Right renal cortex interstitium (tissue), 3 donors: ENCODE measurements at places on chromosomes 1 and 21.

DNA sequence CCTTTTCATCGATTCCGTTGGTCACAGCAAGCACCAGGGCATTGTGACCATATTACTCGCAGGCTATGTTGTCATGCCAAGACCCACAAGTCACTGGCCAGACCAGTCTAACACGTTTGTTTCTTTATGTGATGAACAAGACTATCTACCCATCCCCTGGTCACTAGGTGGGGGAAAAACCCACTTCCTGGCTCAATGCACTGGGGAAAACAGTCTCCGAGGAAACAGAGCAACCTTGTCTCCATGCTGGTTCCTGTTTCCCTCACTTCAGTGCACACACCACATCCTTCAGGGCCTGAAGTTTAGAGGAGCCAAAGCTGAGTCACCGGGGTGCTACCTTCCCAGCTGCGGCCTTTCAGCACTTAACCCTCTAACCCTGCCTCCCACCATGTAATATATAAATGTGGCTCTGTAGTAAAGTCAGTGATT is 20.9 kb downstream of the ERICH3 start:
- DNase-seq, result peak; percentile 52

DNA sequence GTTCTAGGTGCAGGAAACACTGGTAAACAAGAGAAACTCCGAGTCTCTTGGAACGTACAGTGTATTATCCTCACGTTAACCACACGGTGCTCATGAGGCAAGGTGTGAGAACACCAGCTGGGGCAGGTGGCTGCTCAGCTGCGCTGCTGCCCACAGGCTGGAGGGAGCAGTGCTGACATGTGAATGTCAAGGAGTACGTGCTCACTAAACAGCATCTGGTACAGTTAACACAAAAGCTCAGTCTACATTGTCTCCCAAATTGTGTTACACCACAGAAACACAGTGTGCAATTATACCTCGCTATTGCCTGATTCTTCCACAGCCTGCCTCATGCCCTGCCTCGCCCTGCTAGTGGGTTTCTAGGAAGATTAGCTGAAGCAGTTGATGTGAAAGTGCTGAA is 138.4 kb downstream of the GLIS1 start:
- no peak for DNase-seq

GRCh38 chr1:147786536-147786935 is 26.1 kb upstream of the GJA5 start:
- no peak for DNase-seq

DNA sequence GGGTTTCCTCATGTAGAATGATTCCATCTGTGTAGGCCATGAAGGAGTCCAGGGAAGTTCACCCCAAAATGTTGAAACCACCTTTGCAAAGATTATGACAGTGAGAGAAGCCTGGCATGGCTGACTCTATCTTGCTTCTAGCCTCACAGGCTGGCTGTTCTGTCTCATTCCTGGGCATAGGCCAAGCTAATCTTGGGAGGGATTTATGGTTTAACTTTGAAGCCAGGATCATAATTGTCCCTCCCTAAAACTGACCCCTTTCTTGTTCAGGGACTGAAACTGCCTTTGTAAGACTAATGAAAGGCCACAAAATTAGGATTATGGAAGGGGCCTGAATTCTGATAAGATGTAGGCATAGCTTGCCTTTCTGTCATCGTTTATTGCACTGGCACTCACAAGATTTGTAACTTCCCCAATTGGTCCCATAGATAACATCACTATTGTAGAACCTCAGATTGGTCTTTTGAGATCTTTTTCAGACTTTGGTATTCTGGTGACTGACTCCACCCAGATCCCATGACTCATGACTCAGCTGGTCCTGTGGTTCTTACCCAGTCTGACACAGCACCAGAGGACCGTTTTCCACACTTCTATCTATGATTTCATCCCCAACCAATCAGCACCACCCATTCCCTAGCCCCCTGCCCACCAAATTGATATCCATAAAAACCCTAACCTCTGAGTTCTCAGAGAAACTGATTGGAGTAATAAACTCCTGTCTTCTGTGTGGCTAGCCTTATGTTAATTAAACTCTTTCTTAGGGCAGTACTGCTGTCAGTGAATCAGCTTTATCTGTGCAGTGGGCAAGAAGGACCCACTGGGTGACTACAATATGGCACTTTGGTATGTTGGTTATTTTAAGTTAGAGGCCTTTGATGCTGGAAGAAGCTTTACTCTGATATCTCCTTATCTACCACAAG is 13.6 kb upstream of the LAMTOR5 start:
- no peak for DNase-seq

DNA sequence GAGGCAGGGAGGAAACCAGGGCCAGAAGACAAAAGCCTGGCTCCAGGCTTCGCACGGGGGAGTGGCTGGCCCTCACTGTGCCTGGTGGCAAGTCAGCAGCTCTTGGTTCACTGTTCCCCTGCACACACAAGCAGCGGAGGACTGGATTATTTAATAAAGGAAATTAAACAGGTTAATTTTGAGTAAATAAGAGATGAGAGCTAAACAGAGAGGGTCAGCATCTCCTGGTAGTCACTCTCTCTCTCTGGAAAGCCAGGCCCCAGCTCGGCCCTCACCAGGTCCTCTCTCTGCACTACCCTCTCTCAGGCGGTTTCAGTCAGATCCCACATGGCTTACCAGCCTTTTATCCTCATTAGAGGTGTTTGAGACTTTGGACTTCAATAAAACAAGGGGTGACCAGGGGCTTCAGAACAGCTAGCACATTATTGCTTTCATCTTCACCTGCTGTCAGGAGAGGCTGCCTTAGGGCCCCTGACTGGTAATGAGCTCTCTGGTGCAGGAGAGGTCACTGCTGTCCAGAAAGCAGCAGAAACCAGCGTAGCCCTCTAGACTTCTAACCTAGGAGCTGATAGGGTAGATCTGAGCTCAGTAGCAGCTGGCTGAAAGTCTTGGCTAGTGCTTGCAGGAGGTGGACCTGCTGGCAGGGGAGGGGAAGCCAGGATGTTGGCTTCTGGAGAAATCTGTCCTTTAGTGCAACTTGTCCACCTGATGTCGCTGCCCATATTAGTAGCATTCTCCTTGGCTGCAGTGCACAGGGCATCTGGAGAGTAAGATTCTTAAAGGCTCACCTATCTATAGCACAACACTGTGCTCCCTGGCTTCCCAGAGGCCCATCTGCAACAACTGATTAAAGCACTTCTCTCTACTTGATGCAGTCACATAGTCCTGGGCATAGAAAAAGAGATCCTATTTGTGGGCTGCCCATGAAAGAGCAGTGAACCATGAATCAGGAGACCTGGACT is 45.9 kb downstream of the SYT6 start:
- no peak for DNase-seq

GRCh38 chr21:27953340-27954045 is 986.6 kb upstream of the ADAMTS5 start:
- no peak for DNase-seq

- no peak for DNase-seq
These were observed 3.5 kb upstream of the OR10J4 start for GRCh38 chr1:159428536-159428935.

- DNase-seq, result no peak
These were observed 10.5 kb downstream of the YY1AP1 start for GRCh38 chr1:155678027-155678426.

DNA sequence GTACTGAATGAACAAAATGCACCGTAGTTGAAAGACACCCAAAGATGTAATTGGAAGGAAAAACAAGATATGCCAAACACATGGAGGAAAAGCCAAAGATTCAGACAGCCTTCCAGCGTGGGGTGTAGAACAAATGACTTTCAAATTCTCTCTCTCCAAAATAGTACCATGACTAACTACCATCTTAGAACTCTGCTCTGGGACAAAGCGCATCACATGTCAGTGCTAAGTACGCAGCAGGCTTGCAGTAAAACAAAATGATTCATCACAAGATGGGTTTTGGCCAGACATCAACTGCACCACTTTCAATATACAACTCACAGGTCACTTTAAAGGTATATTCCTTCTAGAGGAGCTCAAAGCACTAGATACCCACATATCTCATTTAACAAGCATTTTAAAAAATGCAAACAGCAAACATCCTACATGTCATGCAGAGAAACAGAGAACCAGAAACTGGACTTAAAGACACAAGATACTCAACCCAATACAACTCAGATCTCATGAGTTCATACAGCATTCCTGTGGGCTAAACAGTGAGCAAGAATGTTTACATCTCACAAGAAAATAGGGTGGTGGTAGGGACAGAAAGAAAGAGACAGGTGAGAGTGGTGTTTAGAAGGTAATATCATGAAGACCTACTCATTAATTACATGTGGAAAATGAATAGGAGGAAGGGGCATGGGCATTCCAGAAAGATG is 75.7 kb downstream of the BCAR3 start:
- DNase-seq, result no peak

DNA sequence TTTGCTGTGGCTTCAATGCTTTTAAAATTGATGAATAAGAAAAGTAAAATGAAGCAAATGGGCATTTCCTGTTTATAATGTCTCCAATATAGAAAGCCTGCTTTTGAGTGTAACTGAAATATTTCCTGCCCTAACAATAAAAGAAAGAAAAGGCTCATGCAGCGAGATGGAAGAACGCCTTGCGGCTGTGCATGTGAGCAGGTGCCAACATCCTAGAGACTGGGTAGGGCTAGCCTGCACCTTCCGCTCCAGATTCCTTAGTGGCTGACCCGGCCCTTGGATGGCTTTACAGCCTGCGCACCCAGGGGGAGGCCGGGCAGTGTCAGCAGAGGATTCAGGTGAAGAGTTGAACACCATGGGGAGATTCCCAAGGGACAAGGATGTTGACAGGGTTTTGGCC is 21.8 kb downstream of the CNIH3 start:
- no peak for DNase-seq

DNA sequence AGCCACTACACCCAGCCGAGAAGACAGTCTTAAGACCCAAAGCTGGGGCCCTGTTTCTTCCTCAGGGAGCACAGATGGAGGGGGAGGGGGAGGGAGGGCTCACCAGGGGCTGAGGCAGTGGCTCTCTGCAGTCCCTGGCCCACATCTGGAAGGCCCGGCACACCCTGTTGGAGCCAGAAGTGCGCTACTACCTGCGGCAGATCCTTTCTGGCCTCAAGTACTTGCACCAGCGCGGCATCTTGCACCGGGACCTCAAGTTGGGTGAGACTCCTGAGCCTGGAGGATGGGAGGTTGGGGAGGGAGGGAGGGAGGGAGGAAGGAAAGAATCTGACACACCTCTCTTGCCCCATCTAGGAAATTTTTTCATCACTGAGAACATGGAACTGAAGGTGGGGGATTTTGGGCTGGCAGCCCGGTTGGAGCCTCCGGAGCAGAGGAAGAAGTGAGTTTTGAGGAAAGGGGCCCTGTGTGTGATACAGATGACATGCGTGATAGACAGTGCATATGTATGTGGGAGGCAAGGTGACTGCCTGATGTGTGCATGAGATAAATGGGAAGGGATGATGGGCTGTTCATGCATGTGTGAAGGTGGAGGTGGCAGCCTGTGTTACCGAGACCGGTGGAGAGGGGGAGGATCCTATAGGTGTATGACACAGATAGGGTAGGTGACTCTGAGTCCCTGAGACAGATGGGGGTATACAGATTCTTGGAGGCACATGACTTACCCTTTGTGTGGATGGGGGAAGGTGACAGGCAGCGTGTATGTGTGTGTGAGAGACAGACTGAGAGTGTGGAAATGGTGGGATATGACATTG is 1.5 kb downstream of the PLK3 start:
- DNase-seq, result no peak

DNA sequence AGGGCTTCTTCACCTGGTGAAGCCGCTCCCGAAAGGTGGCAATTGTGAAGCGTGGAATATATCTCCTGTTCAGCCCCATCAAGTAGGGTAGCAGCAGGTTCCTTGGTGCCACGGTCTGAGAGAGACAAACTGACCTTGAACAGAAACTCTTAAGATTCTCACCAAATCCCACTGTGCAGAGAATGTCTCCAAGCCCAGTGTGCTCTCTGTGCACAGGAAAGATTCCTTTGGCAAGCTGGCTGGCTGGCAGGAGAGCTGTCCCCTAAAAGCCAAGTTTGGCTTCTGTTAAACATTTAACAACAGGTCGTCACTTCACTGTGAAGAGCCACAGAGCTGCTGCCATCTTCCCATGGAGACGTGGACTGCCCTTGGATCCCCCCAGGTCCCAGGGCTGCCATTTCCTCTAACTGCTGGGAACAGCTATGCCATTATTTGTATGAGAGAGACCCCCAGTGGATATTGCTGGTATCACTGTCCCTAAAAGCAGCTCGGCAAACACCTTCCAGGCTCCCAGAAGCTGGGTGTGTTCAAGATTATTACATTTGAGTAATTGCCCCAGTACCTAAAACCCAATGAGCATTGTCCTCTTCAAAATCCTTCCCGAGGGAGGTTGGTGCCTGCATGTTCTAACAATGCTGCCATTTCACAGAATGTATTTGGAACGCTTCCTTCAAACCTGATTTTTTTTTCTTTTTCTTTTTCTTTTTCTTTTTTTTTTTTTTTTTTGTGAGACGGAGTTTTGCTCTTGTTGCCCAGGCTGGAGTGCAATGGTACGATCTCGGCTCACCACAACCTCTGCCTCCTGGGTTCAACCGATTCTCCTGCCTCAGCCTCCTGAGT is 71.8 kb downstream of the CD58 start:
- DNase-seq, result no peak

GRCh38 chr21:43286196-43286595 is 117.4 kb downstream of the CRYAA start:
- no peak for DNase-seq

DNA sequence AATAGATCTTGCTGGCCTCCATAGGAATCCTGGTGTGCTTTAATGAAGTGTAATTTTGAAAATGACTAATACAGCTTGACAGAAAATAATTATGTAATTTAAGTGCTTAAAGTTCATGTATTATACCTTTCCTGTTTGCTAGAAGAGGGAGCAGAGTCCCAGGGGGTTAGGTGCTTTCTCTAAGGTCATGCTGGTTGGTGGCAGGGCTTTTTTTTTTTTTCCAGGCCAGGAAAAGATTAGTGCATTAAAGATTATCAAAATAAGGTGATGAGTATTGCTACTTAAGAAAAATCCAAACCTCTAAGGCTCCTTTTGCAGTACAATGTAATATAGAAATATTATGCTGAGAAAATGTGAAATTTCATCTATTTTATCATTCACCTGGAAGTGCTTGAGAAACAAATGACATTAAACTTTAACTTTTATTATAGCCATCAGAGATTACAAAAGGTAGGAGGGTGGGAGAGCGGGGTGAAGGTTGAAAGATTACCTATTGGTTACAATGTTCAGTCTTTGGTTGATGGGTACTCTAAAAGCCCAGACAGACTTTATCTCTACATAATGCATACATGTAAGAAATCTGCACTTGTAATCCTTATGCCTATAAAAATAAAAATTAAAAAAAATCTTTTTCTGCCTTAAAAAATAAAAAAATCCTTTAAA is 110.8 kb downstream of the RABGAP1L start:
- no peak for DNase-seq

GRCh38 chr1:238466459-238466858 is 575.7 kb upstream of the ZP4 start:
- DNase-seq, result no peak

- peak; percentile 34 for DNase-seq
These were observed 16.8 kb downstream of the TNFSF4 start for GRCh38 chr1:173190101-173190936.

GRCh38 chr21:29419422-29419821 is 120.7 kb downstream of the BACH1 start:
- DNase-seq, result no peak

GRCh38 chr1:116380499-116381242 is 7.6 kb downstream of the ATP1A1 start:
- DNase-seq, result no peak

GRCh38 chr21:43598416-43599120 is 60.7 kb downstream of the HSF2BP start:
- DNase-seq, result no peak
